ENCODE measurements at places on chromosomes 11 and 22.

- DNase-seq = peak; percentile 54
Measured at GRCh38 chr11:77187776-77188632, 60.0 kb downstream of the MYO7A start.

- DNase-seq = no peak
Measured at GRCh38 chr22:17823964-17824363, 49.7 kb upstream of the BID start.

- DNase-seq = no peak
Measured at GRCh38 chr11:46389450-46390330, 1.9 kb downstream of the CHRM4 start.

DNA sequence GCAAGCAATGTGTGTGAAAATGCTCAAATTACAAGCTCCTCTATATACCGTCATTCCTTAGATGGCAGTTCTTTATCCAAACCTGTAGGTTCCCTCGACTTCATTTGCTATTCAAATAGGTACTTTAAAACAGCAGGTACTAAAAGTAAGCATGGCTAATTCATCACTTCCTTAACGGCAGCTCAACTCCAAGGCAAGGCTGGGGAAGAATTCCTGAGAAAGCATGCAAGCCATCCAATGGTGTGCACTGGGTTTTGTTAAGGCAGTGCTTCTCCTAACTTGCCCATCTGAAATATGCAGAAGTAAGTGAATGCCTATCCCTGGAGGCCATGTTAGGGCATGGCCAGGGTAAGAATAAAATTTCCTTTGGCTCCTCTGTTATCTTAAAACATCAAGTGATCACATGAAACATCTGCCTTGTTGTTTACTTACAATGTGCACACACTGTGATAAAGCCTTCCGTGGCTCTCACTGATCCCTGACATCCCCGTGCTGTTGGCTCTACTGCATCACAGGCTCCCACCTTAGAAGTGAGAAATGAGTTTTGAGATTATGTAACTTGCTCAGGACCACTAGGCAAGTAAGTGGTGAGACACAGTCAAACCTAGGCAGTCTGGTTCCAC lies 52.1 kb downstream of the SMCO4 start:
- no peak for DNase-seq

DNA sequence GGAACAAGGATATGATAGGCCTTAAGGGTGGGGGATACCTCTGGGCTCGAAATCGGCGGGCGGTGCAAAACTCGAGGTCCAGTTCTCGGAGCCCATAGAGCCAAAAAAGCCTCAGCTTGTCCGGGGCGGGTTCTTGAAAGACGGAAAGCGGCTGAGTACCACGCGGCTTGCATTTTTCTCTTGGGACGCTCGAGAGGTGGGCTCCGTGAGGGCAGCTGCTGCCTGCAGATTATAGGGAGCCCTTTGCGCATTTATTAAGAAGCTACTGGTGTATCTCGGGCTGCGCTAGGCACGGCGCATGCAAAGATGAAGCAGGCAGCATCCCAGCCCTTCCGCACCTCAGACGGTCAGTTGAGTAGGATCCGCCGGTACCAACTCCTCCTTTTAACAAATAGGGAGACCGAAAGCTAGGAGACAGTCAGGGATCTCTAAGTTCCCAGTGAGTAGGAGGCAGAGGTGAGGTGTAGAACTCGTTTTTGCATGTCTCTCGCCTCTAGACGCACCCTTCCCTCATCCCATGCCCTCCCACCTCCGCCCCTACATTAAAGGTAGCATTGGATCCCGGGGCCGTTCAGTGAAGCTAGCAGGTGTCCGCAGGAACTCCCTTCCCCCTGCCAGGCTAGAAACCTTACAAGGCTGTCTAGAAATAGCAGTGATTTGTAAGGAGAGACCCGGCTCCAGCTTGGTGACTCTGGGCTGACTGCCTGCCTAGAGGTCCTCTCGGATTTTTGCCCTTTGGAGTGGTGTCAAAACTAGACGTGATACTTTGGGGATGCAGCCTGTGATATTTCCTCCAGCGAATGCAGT lies 768 bp downstream of the LDHA start:
- DNase-seq = no peak

DNA sequence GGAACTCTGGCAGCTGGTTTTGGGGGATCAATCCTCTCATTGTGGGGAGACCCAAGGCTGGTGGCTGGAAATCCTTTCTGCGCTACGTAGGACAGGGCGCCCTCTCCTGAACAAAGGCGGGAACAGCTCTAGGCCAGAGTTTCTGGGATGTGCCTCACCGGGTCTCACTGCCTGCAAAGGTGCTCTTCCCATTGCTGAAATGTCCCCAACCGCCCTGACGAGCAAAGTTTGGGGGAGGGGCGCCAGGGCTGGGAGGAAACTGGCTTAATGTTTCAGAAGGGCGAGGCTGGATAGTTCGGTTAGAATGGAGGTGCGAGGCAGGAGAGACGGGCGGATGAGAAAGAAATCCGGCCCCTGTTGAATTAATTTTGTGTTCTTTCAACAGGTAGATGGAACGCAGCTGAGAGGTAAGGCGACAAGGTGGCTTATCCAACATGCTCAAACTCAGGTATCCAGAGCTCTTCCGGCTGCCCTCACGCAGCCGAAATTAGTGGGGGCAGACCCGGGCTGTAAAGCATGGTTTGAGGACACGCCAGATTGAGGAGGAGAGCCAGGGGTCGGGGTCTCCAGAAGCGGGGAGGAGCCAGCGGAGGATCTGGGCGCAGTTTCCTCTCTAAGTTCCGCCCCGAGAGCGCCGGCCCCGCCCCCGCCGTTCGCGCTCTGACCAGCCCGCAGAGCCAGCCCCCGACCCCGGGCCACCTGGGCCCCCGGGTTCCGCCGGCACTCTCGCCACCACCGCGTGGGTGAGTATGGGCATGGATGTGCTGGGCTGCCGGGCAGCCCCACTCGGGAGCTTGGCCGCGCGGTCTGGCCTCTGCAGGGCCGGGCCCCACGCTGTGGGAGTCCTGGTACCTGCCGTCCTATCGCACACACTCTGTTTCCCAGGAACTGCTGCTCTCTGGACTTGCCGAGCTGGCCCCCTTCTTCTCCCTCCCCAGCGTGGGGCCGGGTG lies at the start of gene PGAP2:
TSS of gene PGAP2 (plus strand) at position 652 of the 952 bp plus-strand sequence. CDS start 2,700 bp downstream, outside the sequence.
- peak; percentile 45 for DNase-seq

DNA sequence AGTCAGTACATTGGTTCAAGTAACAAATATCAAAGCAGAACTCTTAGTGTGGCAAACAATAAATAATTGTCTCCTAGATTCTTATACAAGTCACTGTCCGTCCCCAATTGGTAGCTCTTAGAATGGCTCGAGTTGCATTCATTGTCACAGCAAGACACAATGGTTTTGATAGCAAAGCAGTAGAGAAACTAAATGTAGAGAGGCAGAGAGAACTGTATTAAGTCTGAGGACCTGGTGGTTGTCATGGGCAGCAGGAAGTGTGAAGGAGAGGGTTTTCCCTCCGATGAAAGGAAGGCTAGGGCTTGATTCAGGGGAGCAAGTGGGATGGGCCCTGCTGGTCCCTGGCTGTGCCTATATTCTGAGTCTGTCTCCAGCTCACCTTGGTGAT lies 36.6 kb downstream of the RCOR2 start:
- no peak for DNase-seq

- no peak for DNase-seq
Measured at GRCh38 chr22:41226723-41227655, 13.7 kb downstream of the CHADL start.
